ENCODE measurements at places on chromosomes 1 and 21.

GRCh38 chr1:27095576-27095975 is 59.3 kb downstream of the SLC9A1 start:
- DNase-seq, result no peak

DNA sequence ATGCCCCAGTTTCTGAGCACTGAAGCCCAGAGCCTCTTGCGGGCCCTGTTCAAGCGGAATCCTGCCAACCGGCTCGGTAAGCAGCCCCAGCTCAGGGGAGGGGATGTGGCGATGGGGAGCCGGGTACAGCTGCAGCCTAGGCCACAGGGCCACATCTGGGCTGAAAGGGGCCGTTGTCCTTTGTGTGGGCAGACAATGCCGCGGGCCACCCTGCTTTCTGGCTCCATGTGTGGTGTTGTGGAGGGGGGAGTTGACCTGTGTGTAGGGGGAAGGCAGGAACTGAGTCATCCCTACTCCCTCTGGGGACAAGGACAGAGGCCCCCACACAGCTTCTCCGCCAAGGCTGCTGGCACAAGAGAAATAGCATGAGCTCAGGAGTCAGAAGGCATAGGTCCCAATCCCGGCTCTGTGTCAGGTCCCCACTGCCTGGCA is 26.0 kb downstream of the RPS6KA1 start:
- DNase-seq, result no peak

DNA sequence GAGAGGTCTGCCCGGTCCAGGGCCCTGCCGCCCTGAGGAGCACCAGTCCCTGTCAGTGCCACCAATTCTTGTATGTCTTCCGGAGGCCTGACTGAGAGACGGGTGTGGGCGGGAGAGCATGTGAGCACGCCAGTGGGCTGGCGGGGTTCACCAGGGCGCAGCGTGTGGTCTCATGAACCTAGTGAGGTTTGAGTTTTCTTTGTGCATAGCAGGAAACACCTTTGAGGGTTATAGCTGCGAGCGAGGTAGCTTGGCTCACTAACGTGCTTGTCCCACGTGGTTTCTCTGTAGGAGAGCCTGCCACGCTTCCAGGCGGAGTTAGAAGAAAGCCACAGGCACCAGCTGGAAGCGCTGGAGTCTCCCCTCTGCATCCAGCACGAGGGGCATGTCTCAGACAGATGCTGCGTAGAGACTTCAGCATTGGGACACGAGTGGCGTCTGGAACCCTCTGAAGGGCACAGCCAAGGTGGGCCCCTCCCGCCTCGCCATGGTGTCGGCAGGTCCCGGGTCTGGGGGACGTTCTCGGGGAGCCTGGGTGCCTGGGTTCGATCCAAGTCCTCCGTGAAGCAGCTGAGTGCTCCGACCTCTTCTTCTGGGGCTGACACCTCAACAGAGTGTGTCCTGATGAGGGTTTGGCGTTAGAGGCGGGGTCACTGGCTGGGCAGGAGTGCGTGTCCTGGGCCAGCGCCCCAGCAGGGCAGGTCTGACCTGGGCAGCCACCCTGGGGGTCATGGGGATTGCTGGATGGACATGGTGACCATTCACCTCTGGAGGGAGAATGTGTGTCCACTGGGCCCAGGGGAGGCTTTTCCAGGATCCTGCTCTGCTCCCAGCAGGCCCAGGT is 31.4 kb downstream of the PCNT start:
- DNase-seq, result no peak

DNA sequence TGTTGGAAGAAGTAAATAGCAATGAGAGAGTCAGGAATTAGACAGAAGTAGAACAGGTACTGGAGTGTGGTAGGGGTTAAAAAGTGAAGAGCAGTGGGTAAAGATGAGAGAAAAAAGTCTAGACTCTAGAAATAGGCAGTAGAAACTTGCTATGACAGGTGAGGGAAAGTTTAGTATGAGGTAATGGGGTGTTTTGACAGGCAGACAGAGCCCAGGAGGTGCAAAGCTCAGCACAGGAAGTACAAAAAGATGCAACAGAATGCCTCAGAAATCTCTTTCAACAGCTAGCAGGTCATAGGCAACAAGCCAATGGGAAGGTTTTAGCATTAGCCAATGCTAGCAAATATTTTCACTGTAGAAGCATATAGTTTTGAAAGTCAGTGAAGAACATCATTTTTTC is 319.1 kb upstream of the SGIP1 start:
- DNase-seq, result no peak

GRCh38 chr1:95021805-95022643 is 50.7 kb downstream of the ALG14 start:
- no peak for DNase-seq

DNA sequence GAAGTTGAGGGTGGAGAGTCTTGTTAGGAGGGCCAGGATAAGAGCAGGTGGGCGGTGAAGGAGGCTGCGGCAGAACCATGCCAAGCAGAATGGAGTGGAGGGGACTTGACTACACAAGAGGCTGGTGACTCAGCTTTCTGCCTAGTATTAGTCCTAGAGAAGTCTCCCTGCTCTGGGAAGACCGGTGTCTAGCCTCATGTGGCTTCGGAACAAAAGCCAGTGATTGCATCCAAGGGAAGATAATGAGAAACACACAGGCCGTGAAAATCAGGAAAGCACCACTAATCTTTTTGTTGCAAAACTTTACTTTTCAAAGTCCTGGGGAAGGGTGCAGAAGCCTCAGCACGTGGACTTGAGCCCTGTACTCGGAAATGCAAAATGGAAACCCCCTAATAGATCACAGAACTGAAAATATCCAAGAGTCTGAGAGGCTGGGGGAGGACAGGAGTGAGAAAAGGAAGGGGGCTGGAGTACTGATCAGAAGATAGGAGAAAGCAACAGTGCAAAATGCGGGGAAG is 31.4 kb downstream of the DDR2 start:
- DNase-seq, result no peak

DNA sequence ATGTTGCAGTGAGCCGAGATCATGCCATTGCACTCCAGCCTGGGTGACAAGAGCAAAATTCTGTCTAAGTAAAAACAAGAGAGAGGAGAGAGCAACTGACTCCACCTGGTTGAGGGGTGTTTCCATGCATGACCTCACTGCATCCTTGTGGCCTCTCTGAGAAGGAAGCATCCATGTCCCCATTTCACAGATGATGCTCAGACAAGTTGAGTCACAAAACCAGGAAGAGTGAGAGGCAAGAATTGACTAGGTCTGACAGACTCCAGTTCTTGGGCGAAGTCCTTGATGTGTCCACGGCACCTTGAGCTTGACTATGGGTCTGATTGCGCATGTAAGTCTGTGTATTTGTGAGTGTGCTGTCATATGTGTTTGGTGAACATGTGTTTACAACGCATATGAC is 105.8 kb downstream of the LACTBL1 start:
- DNase-seq, result no peak
